ENCODE measurements at places on chromosomes 2 and 18. TPM values are rescaled to one million over a fixed set of nuclear protein-coding genes. Genes with fewer than 3 reads are reported as not detected.

The DUSP11 gene
- polyA plus RNA-seq = 47.3 TPM

The ZNF804A gene
- polyA plus RNA-seq = 4.5 TPM

The FOXD4L1 gene
- not detected for polyA plus RNA-seq

The GTF2A1L gene
- polyA plus RNA-seq = not detected

The VAMP8 gene
- 240 TPM for polyA plus RNA-seq

The GALNT3 gene
- polyA plus RNA-seq = 4.1 TPM

The PRKCE gene
- polyA plus RNA-seq = 12.7 TPM

The MROH2A gene
- polyA plus RNA-seq = not detected

The LOXL3 gene
- 0.74 TPM for polyA plus RNA-seq

The C2orf78 gene
- polyA plus RNA-seq = not detected

The POTEI gene
- not detected for polyA plus RNA-seq
